Activated naive CD8-positive, alpha-beta T cell treated with anti-CD3 and anti-CD28 coated beads, Interleukin-2, amount 10 ng/mL, durations not matched to agents 7 days and 5 days (primary cell): ENCODE measurements at places on chromosomes 4 and X. TPM values are rescaled to one million over a fixed set of nuclear protein-coding genes. Genes with fewer than 3 reads are reported as not detected.

CD38 gene
- total RNA-seq = 110 TPM

ARHGAP24 gene
- total RNA-seq = 0.28 TPM

G6PD gene
- total RNA-seq = 102 TPM

KCTD8 gene
- not detected for total RNA-seq

EDA gene
- 0.94 TPM for total RNA-seq

KIAA1210 gene
- not detected for total RNA-seq

HPSE gene
- 16.5 TPM for total RNA-seq

HOPX gene
- 22.1 TPM for total RNA-seq

SPANXA2 gene
- not detected for total RNA-seq

MAMLD1 gene
- 1.6 TPM for total RNA-seq

TASL gene
- 3.1 TPM for total RNA-seq

CPZ gene
- not detected for total RNA-seq

ZGRF1 gene
- 43.9 TPM for total RNA-seq

PAGE2 gene
- total RNA-seq = not detected

CXCR3 gene
- total RNA-seq = 105 TPM

CHST7 gene
- total RNA-seq = 6.7 TPM

NIPAL1 gene
- total RNA-seq = 1.1 TPM

NAP1L3 gene
- 2.1 TPM for total RNA-seq

MID2 gene
- total RNA-seq = 10.2 TPM

GABRE gene
- not detected for total RNA-seq

ADH4 gene
- not detected for total RNA-seq

NXF2B gene
- not detected for total RNA-seq

EGF gene
- not detected for total RNA-seq

PPP3CA gene
- total RNA-seq = 33.4 TPM

PPP2R2C gene
- total RNA-seq = not detected

AKAP14 gene
- total RNA-seq = not detected

HELT gene
- total RNA-seq = not detected

PDZD4 gene
- 1.1 TPM for total RNA-seq
